ENCODE measurements at places on chromosomes 12 and 14.

DNA sequence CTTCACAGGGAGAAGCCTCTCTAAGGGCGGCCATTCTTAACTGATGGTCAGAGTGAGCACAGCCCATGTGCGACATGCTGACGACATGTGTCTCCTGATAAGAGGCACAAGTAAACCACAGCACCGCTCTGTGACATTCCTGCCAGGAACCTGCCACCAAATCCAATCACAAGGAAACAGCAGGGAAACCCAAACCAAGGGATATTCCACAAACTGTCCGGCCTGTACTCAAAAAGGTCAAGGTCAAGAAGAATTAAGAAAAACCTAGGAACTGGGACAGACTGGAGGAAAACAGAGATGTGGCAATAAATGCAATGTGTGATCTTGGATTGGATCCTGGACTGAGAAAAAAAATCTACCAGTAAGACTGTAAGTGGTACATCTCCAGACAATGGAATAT, 91.9 kb downstream of the SYNE3 start:
- DNase-seq: no peak

GRCh38 chr12:51085757-51086156, 2.4 kb upstream of the CSRNP2 start:
- no peak for DNase-seq

DNA sequence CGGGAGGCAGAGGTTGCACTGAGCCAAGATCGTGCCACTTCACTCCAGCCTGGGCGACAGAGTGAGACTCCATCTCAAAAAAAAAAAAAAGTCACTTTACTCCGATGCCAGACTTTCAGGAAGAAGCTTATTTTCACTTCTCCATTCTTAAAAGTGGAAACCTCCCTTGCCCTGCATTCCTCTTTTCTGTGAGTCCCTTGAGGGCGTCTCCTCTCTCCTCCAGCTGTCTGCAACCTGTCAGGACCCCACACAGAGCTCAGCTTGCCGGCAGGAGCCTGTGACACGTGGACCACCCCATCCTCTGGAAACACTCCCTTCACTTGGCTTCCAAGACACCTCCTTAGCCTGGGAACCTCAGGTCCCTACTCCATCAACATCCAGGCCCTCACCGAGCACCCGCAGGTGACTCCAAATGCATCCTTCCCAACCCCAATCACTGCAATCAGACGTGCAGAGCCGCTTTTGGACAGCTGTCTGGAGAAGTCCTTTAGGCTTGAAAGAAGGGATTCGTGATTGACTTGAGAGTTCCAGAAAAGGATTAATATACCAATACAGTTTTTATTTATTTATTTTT, 34.3 kb downstream of the SLC15A4 start:
- no peak for DNase-seq

DNA sequence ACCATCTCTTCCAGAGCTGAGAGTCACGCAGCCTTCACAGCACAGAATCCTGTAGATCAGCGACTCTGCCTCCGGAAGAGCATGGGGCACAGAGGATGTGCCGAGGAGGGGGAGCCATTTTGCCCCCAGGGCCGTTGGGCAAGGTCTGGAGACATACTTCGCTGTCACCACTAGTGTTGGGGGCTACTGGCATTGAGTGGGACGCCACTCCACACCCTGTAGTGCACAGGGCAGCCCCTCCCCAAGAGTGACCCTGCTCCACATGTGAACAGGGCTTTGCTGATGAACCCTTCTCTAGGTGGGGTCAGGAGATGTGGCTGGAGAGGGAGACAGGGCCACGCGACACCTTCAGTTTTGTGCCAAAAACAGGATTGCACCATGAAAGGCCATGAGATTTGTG, 6.0 kb downstream of the GLT1D1 start:
- no peak for DNase-seq

DNA sequence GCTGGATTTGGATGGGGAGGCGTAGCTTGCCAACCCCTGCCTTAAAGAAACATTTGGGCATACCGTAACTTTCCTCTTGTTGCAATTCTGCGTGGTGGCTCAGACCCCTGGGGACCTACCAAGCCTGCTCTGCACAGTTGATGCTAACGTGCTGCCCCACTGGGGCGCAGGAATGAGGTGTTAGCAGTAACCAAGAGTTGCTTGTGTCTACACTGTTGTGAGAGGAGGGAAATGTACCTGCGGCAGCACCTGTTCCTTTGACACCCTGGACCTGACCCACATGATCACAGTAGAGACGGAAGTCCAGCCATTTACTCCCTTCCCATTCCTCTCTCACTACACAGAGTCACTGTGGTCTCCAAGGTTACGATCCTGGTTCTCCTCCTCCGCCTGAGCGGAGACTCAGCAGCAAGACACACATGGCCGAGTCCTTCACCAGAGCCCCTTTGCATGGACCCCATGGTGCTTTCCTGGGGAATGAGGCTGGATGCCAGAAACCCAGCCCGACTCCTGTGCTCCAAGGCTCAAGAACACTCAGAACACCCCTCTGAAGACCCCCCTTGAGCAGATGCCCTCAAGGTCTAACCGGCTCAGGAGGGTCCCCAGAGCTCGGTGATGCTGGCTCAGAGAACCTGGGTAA, 84.8 kb downstream of the FBXL14 start:
- no peak for DNase-seq

DNA sequence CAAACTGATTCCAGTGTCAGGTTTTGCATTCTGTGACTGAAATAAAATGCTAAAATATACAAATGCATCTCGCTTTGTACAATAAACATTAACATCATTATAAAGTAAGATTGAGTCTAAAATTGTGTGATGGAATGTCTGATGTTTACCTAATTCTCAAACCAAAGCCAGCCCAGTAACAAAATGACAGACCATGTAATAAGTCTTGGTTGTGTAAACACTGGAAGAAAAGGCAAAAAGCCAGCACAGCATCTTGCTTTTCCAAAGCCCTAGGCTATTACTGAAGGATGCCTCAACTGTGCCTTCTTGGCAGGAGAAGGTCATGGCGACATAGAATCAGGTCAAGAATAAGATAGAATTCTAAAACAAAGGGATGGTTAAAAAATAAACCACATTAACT, 169.6 kb downstream of the EGLN3 start:
- DNase-seq: no peak

DNA sequence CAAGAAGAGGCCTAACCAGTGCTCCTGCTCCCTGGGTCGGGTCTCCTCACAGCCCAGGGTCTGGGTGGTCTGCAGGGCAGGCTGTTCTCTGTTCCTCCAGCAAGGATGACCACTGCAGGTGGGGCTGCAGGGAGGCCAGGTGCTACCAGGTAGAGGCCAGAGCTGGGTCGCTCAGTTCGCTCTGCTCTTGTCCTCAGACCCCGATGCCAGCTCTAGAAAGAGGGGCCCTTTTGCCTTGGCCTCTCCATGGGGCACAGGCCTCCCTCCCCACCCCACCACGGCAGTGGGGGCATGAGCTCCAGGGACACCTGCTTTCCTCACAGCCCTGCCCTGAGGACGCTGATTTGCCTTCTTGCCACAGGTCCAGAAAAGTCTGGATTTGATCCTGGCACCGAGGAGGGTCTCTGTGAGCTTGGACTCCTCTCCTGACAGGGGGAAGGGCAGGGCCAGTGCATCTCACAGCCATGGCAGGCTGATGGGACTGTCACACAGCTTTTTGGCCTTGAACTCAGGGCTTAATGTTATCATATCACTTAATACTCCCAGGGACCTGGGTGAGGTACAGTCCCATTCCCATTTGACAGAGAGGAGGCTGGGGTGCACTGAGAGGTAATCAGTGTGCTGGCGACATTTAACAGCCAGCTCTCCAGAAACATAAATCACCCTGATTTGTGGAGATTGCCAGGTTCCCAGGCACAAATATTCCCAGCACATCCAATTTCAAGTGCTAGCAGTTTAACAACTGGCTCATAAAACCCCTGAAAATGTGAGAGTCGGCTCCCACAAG, 273.0 kb upstream of the SFSWAP start:
- no peak for DNase-seq

DNA sequence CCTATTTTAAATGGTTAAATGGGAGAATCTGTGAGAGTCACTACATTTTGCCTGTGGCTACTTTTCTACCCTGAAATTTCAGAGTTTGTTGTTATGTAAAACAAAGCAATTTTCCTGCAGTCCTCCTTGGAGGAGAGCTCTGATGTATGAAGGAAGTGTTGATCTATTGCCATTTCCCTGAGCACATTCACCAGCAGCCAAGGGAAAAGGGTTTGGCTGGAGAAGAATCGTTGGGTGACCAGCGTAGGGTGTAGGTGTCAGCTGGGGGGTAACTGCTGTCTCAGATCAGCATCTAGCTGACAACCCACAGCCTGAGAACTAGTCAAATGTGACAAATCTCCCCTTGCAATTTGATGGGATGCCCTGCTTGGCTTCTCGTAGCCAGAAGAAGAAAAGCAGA, 230.5 kb downstream of the PDZRN4 start:
- DNase-seq: no peak

DNA sequence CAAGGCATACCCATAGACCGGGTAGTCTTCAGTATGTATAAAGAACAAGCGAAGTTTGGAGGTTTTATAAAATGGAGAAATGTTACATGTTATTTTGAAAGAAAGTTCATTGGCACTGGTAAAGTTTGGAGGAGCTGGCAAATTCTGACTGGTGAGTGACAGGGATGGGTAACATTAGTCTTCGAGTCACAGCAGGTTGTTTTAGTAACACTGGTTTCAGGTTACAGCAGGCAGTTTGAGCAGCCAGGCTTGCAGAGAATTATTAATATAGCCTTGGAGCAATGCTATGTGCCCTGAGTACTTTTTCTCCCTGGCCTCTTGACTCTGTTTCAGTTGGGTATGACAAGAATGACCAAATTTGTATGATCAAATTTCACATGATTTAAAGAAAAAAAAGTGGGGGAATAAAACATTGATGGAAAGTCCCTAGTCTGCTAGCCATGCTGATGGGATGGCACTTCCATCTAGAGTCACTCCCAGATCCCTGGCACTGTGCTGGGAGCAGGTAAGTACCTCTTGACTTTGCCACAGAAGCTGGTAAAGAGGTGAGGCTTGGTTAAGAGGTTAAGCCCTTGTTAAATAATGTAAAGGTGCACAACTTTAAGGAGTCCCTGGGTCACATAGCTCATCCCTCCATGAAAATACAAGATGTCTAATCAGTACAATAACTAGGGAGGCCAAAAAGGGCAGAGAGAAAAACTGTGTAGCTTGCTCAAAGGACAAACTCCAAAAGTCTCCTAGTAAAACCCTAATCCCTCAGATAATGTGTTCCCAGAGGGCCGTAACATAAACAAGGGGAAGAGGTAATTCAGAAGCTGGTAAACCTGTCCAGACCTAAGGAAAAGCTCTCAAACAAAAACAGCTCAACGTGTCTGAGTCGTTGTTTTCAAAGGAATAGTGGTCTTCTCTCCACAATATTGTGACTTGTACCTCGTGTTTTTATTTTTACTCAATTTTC, 12.7 kb upstream of the SVOP start:
- DNase-seq: no peak

DNA sequence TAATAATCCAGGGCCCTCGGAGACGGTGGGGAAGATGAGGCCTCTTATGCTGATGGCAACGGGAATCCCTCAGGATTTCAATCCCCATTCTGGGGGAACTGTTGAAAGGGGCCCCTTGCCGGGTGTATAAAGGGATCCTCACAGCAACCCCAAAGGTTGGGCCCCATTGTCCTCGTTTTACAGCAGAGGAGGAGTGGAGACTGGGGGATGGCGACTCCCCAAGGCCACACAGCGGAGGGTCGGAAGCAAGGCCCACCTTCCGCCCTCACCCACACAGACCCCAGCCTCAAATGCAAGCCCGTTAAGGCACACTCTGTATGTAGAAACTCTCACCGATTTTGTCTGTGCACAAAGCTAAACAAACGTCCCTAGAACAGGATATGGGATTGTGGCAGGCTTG, 327.9 kb upstream of the DIO3 start:
- no peak for DNase-seq

DNA sequence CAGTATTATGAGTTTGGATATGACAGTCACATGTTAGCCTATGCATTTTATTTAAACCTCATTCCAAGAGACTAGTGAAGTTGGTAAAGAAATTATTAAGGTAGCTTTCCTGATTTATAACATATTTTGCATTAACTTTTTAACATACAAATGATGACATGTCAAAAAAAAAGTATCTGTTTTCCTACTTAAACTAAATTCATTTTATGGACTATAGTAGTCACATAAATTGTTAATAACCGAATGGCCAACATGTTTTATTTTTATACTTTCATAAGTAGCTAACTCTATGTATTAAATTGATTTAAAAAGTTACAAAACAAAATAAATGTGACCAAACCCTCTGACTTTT, 14.7 kb downstream of the TAOK3 start:
- no peak for DNase-seq

DNA sequence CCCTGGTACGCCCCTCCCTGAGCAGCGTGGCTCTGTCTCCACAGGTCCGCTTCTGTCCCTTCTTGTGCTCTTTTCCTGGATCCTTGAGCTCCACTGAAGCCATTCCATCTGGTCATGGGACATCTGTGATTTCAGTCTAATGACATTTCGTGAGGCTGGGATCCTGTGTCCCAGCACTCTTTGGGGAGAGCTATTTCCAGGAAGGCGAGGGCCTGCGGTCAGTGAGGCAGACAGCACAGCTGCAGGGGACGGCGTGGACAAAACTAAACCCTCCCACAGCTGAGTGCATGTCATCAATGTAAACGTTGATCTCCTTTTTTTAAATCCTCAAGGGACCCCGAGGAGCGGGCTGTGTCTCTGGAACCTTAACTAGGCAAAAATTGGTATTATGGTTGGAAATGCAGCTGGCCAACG, 127.7 kb downstream of the DACT1 start:
- DNase-seq: no peak

DNA sequence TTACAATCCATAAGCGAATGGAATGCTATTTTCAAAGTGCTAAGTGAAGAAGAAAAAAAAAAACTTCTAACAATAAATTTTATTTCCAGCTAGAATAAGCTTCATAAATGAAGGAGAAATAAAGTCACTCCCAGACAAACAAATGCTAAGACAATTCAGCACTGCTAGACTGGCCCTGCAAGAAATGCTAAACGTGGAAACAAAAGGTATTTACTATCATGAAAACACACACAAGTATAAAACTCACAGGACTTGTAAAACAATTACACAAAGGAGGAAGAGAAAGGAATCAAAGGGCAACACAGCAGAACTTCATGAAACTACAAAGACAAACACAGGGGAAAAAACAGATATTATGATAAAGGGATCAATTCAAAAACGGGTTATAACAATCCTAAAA, 85.8 kb upstream of the NELL2 start:
- DNase-seq: no peak

GRCh38 chr12:45827974-45828373, 98.5 kb downstream of the ARID2 start:
- DNase-seq: no peak

Data from Caki2 (cell line).